ENCODE measurements at places on chromosomes 16 and 17.

DNA sequence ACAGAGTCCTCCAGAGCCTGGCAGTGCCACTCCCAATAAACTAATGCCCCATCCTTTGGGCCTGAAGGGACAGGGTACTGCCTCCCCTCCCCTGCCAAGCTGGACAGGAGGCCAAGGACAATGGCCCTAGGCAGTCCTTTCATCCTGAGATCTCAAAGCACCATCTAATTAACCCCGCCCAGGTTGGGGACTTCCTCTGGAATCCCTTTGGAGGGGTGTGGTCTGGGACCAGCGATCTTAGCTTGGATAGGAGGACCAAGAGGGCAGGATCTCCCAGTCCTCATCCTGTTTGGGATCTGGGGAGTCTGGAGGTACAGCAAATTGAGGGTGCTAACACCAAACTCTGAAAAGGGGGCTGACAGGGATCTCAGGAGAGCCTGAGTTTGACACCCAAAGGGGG lies 18.2 kb upstream of the SP6 start:
- no peak for DNase-seq

- no peak for DNase-seq
These were observed 56.9 kb upstream of the TEKT3 start for GRCh38 chr17:15398291-15398690.

- DNase-seq = no peak
These were observed 13.1 kb upstream of the CDC42EP4 start for GRCh38 chr17:73324711-73325526.

DNA sequence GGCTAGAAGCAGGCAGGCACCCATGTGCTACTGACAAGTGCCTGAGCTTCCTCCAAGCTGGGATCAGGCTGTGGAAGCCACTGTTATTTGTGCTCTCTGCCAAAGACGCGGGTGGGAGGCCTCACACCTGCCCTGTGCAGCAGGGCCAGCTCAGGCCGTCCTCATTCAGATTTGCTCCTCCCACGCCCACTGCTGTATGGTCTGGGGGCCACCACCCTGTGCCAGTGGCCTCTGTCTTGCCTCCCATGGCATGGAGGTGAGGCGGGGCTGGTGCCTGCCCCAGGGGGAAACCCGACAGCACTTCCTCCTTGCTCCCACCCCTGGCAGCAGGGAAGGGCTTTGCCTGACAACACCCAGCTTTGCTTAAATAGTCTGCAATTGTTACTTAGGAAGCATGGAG lies 356.5 kb upstream of the CDH8 start:
- DNase-seq = no peak

GRCh38 chr17:4908711-4909496 lies 6.0 kb upstream of the CHRNE start:
- peak; percentile 26 for DNase-seq

DNA sequence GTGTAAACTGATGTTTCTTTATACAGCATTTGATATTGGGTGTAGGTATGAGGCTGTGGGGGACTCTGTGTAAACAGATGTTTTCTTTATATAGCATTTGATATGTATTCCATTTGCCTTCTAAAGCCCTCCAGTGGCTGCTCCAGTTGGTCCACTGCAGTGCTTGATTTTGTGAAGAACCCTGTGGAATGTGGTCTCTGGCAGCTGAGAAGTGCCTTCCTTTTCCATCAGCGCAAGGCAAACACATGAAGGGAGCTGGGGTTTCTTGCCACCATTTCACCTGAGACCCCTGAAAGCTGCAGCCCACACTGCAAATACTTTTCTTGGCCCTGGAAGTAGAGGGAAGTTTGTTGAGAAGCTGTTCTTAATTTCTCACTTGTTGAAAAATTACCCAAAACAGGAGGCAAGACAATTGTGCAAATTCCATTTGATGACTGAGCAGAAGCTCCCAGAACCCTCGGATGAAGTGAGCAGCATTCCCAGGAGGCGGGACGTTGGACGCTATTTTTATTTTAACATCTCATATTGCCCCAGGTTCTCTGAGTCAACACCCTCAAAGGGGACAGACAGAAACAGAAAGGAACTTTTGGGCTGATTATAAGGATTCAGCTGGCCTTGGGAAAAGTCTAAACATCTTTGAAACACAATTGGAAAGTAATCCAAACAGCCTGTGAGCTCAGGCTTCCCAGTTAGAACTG lies 158.5 kb upstream of the RPH3AL start:
- DNase-seq = no peak

DNA sequence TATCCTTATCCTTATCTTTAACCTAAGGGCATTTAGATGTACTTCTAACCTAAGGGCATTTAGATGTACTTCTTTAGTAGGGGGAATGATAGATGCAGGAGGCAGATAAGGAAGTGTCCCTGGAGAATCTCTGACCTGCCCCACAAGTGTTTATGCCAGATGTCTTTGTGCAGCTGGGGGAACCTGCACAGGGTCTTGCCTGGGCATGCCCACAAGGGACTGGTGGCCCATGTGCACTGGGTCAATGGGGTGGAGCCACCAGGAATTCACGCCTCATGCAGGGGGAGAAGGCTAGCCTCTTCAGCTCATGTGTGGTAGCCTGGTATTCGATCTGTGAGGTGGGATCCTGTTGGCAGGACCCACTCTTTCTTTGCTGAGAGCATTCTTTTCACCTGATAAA lies 38.0 kb downstream of the CA10 start:
- no peak for DNase-seq

GRCh38 chr17:74157366-74157765 lies 46.1 kb upstream of the RPL38 start:
- no peak for DNase-seq

DNA sequence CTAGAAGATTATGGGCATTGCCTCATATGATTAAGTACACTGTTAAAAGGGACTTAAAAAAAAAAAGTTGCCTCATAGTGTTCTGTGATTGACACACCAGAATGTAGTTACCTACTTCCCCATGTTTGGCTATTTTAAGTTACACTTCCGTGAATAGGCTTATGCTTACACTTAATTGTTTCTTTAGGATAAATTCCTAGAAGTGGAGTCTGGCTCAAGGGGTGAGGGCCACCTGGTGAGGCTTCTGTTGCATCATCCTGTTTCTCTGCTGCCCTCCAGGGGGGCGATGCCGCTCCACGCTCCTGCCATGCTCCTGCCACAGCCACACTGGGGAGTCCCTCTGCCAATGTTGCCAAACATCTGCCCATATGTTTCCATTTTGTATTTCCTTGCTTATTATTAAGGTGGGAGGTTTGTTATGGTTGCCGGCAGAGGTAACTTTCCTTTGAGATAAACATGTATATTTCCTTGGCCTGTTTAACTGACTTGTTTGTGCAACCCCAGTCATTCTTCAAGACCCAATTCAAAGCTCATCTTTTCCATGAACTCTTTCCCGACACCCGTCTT lies 73.1 kb downstream of the KSR1 start:
- no peak for DNase-seq

- no peak for DNase-seq
These were observed 55.9 kb downstream of the ANKRD11 start for GRCh38 chr16:89434490-89434889.

GRCh38 chr16:48613061-48613957 lies 3.3 kb upstream of the N4BP1 start:
- no peak for DNase-seq

GRCh38 chr16:82703871-82704768 lies 77.4 kb downstream of the CDH13 start:
- no peak for DNase-seq

GRCh38 chr16:1263591-1264344 lies 7.9 kb downstream of the TPSD1 start:
- DNase-seq = no peak

DNA sequence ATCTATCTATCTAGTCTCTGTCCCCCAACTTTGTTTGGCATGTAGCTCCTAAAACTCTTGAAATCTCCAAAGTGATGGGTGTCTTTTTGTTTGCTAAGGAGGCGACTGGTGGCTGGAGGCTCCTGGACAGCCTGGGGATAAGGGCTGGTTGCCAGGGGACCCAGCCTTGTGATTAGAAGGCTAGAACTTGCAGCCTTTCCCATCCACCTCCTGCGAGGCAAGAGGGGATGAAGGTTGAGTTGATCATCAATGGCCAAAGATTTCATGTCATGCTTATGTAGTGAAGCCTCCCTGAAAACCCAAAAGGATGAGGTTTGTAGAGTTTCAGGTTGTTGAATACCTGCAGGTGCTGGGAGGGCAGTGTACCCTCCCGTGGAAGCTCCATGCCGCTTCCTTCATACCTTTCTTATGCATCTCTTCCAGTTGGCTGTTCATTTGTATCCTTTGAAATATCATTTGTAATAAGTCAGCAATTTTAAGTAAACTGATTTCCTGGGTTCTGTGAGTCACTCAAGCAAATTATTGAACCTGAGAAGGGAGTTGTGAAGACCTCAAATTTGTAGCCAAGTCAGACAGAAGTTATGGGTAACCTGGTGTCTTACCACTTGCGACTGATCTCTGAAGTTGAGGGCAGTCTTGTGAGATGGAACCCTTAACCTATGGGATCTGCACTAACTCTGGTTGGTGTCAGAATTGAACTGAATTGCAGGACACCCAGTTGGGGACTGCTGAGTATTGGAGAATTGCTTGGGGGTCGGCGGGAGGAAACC lies 202.4 kb downstream of the SEC14L1 start:
- no peak for DNase-seq

DNA sequence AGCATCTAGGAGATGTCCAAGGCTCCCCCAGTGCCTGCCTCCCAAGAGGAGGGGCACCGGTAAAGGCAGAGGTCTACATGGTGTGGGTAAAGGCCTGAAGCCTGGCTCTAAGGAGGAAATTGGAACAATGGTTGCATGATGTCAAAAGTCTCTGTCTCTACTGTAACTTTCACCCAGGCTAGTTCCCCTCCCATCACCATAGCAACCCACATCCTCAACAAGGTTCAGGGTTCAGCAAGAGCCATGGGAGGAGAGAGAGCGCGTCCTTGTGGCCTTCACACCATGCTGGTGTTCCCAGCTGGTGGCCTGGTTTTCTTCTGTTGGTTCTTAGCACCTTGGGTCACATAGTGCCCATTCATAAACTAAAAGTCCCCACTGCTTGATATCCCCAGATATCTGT lies 196.7 kb upstream of the CDH5 start:
- no peak for DNase-seq

- no peak for DNase-seq
These were observed 426.1 kb upstream of the DYNLRB2 start for GRCh38 chr16:80114699-80115098.
